ENCODE measurements at places on chromosomes 5 and 9.
A peak's percentile ranks its signal among the peaks of the same experiment; 100 is the strongest.

DNA sequence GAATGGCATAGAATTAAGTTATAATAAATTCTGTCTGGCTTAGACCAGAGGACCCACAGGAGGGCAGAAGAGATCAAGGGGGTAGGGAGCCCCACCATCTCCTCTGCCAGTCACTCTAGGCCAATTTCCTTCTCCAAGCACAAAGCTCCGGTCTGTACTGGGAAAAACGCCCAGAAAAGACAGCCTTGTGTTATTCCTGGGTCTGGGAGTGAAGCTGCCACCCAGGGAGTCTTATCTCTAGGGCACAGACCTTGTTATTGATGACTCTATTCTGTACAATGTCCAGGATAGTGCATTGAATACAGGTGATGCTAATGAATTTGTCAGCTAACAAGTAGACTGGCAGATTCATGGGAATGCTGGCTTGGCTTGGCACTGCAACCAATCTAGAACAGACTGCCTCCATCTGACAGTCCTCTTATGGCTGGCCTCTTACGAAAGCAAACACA is 60.7 kb downstream of the MED27 start:
- no peak for DNase-seq

DNA sequence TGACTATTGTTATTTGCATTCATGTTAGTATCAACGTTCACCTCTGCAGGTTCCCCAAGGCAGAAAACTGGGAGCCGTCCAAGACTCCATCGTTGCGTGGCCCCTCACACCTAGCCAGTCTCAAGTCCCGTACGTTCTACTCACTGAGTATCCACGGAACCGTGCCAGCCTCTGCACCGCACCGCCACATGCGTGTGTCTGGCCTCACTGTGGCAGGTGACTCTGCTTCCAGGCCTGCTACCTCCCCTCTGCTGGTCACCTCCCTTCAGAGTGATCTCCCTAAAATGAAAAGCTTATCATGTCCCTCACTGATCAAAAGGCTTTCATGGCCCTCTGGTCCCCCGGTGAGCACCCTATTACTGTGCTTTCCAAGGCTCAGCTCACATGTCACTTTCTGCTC is 108.1 kb downstream of the GABBR2 start:
- DNase-seq = no peak

DNA sequence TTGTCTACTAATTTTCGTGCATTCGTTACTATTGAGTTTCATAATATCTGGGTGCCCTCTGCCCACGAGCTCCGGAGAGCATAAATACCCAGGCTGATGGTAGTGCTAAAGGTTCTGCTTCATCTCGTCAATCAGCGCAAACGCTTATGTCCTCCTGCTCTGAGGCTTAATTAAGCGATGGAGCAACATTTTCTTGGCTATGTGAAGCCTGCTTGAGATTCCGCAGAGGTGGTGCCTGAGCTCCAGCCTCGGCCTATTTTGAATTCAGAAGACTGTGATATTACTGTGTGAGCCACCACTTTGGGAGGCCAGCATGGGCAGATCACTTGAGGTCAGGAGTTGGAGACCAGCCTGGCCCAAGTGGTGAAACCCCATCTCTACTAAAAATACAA is 44.8 kb downstream of the ANXA2R start:
- peak; percentile 52 for DNase-seq

- no peak for DNase-seq
Observed at GRCh38 chr5:154358516-154359220, 87.1 kb upstream of the SAP30L start.

DNA sequence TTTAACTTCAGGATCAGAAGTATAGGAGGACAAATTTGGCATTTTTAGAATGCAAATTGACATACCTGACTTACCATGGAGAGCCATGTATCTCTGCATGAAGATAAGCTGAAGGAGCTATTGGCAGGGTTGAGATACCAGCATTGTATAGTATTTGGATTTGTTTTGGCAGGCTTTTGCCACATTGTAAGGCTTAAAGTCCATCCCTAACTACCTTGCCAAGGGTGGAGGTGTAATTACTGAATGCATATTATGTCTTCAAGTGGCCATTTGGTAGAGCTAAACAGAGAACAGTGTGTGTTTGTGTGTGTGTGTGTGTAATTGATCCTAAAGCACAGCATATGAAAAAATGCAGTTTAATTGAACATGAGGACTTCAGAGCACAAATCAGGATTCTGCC is 324.7 kb downstream of the FAM170A start:
- no peak for DNase-seq

- DNase-seq = peak; percentile 92
Observed at GRCh38 chr5:175517824-175518450, 39.6 kb downstream of the SFXN1 start.

GRCh38 chr5:15620501-15620900 is 120.5 kb downstream of the FBXL7 start:
- peak; percentile 66 for DNase-seq

DNA sequence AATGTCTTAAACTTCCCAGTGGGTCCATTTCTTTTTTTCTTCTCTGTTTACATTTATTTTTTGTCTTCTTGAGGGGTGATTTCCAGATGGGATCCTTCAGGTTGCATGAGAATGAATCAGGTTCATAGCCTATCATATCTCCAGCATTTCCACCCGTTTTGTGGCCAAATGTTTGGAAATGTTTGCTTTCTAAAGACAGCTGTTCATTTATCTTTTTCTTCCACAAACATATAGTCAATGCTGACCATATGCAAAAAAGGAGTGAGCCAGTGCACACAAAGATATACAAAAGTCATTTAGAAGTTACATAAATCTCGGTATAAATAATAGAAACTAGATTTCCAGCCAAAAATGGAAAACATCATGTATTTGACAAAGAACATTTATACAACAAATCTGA is 71.6 kb upstream of the STC2 start:
- DNase-seq = no peak

GRCh38 chr5:127088251-127088650 is 14.9 kb upstream of the C5orf63 start:
- peak; percentile 98 for DNase-seq

DNA sequence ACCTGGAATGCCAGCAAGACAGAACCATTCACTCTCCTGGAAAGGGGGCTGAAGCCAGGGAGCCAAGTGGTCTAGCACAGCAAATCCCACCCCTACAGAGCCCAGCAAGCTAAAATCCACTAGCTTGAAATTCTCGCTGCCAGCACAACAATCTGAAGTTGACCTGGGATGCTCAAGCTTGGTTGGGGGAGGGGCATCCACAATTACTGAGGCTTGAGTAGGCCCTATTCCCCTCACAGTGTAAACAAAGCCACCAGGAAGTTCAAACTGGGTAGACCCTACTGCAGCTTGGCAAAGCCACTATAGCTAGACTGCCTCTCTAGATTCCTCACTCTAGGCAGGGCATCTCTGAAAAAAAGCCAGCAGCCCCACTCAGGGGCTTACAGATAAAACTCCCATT is 17.3 kb downstream of the RIGI start:
- DNase-seq = no peak

GRCh38 chr9:27572918-27573633 is at the start of gene C9orf72:
C9orf72 (minus strand) TSS chr9:27573481; CDS start chr9:27567120, 6,361 bp downstream.
- DNase-seq = no peak

DNA sequence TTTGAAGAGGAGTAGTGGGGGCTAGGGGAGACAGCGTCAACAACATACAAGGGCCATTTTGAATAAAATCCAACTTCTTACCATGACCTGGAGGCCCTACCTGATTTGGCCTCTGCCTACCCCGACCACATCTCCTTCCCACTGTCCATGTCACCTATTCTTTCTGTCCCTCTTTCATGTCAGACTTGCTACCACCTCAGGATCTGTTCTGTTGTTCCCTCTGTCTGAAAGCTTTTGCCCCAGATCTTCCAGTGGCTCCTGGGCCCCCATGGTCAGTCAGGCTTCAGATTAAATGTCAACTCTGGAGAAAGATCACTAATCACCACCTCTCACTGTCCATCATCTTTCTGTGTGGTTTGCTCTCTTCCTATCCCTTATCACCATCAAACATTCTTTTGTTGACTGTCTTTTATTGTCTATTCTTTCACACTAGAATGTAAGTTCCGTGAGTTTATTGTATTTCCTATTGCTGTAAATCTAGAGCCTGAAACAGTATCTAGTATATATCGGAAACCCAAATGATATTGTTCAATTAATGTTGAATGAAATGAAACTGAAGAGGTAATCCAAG is 31.2 kb upstream of the APC start:
- no peak for DNase-seq

GRCh38 chr9:117104716-117105495 is 310.0 kb downstream of the ASTN2 start:
- no peak for DNase-seq

DNA sequence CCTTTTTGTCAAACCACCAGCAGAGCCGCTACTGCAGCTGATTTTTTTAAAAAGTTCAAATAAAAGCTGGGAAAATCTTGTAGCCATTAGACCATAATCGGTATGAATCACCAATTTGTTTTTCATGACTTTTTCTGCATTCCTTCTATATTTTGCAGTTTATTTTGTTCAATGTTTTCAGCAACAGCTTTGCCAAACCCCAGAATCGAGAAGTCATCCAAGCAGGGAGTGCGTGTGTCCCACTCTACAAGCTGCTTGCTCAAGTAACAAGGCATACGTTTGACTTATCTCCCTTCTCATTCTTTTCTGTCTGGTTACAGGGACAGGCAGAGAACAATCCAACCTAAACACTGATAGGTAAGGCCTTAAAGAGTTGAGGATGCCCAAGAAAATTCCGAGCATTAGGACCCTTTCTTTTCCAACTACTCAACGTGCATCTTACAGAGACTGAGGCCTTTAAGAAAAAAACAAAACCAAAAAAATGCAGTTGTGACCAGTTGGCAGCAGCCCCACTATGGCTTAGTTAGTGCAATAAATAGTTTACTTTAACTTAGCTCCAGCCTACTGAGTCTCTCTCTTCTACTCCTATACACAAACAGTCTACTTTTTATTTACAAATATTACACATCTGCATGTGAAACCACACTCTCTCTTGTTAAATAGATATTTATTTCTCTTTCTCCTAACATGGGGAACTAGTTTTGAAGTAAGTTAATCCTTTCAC is 134.7 kb upstream of the SLIT3 start:
- no peak for DNase-seq

GRCh38 chr9:135239100-135239768 is 151.8 kb downstream of the OLFM1 start:
- no peak for DNase-seq

Data from choroid plexus epithelial cell (primary cell).